ENCODE measurements at places on chromosomes 11 and 22.
A peak's percentile ranks its signal among the peaks of the same experiment; 100 is the strongest.

GRCh38 chr11:134514354-134514951 lies 102.4 kb upstream of the B3GAT1 start:
- no peak for DNase-seq

- no peak for DNase-seq
Observed at GRCh38 chr11:2451336-2451735, 6.5 kb downstream of the KCNQ1 start.

DNA sequence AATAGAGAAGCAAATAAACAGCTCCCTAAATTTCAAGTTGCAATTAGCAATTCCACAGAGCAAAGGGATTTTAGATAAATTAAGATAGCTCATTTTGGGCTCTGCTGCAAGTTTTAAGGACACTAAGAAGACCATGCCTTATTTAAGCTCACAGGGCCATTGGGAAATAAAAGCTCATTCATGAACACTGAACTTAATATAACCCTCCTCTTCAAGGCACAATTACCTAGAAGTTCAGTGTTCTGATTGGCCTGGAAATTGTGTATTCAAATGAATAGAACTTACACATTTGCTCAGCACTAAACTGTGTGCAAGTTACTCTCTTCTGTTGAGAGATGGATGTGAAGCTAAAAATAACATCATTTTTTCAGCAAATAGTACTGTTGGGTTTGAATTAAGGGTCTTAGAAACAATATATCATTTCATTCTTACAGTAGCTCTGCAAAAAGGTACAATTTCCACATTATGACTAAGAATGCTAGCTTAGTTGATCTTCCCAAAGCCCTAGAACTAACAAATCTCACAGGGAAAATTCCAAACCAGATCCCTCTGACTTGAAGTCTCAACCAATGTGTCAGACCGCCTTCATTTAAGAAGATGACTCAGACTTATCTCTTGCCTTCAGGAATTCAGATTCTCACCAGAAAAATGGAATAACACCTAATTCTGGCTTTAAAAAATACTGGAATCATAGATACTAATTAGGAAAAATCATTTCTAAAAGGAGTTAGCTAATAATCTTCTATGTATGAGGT lies 87.4 kb upstream of the LRRC55 start:
- DNase-seq: no peak

GRCh38 chr11:78603792-78604191 lies 29.1 kb upstream of the NARS2 start:
- no peak for DNase-seq

- DNase-seq: no peak
Observed at GRCh38 chr11:122778148-122778547, 60.2 kb upstream of the CRTAM start.

- no peak for DNase-seq
Observed at GRCh38 chr11:27696115-27696514, 4.1 kb downstream of the BDNF start.

DNA sequence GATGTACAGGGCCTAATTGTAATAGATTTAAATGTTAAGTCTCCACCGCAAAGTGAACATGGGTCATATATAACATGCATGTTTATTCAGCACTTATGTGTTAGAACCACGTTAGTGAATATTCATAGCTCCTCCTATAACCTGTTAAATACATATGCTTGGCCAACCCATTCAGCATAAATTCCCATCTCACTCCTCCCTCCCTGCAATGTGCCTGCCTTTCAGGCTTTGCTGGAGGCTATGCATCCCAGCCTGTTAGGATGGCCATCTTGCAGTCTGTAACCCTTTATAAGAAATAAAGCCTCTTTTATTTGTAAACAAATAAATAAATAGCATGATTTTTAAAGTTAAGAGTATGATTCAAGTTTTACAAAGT lies 1.7 kb upstream of the OOSP4A start:
- no peak for DNase-seq

GRCh38 chr22:48242461-48242864 lies 1480.0 kb downstream of the TBC1D22A start:
- no peak for DNase-seq

GRCh38 chr11:47509077-47509536 lies 43.8 kb downstream of the CELF1 start:
- DNase-seq: no peak

GRCh38 chr11:13861411-13861810 lies 101.1 kb upstream of the SPON1 start:
- DNase-seq: no peak

- DNase-seq: peak; percentile 77
Observed at GRCh38 chr22:25067851-25068421, 115.4 kb downstream of the KIAA1671 start.

DNA sequence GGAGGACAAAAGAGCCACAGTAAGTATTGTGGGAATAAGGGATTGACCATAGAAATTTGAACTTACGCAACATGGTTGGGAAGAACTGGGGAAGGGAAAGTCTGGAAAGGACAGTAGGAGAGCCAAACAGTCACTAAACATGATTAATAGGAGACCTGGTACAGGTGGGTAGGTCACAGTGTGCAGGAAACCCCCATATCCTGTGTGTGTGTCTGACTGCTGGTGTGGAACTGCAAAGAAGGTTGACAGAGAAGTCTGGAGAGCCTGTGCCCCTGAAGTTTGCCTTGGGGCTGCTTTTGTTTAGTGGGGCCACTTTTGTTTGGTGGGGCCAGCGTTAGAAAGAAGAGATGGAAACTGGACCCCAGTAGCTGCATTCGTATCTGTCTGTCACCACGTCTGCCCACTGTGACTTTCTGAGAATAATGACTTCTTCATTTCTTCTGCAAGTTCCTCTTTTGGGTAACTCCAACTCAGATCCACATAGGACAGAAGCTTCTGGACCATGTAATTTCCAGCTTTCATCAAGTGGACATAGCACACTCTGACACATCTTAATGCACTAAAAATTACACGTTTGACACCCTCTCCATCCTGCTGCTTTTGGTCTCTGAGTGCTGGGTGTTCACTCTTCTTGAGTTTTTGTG lies 126.8 kb upstream of the RAG2 start:
- DNase-seq: no peak

DNA sequence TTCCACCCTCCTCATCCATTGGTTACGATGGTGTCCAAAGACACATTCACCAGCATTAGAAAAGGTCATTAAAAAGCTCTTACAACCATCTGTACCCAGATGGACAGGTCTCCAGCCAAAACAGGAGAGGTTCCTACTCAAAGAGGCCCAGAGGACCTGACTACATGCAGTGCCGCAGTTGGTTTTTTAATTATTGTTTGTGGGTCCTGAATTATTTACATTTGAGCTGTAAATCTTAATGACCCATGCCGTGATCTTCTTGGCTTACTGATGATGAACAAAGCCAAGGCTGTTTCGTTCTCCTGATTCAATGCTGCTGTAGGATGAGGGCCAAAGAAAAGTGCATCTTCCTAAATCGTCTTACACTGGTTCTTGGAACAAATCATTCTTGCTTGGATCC lies 83.7 kb downstream of the CADM1 start:
- DNase-seq: no peak

DNA sequence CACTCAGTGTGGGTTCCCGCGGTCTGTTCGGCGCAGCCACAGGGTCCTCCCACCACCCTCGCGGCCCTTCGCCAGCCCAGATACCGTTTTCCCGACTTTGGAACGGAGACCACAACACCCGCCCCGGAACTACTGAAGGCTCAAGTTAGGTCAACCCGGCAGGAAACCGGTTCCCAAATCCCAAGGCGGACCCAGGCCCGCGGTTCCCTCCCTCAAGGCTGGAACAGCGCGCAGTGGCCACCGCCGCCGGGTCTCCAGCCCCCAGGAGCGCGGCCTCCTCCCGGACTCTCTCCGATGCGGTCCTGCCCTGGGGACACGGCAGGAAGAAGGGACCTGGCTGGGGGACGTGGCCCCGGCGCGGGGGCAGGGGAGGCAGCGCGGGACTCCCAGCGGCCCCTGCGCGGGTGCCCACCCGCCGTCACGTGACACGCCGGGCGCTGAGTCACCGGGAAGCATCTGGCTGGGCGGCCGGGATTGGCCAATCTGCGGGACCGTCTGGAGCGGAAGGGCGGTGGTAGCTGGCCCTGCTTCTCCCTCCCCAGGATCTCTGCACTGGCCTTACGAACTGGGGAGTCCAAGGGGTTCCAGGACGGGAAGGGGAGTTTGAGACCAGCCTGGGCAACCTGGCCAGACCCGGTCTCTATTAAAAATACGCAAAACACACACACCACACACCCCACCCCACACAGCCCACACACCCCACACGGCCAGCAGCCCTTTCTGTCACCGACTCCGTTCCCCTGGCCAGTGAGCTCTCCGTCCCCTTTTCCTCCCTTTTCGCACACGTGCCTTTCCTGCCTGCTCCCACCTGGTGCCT lies 21.5 kb upstream of the MALAT1 start:
- DNase-seq: peak; percentile 83

- no peak for DNase-seq
Observed at GRCh38 chr11:46009647-46010046, 87.2 kb downstream of the LARGE2 start.

DNA sequence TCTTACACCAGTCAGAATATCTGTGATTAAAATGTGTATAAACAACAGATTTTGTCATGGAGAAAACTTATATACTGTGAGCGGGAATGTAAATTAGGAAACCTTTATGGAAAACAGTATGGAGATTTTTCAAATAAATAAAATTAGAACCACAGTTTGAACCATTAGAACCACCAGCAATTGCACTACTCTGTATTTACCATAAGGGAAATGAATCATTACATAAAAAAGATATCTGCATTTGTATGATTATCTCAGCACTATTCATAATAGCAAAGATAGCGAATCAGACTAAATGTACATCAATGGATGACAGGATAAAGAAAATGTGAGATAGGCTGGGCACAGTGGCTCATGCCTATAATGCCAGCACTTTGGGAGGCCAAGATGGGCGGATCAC lies 7.4 kb upstream of the OR52N4 start:
- no peak for DNase-seq

GRCh38 chr11:31246451-31247165 lies 122.9 kb downstream of the DCDC1 start:
- no peak for DNase-seq

- no peak for DNase-seq
Observed at GRCh38 chr11:62393061-62393611, 25.7 kb upstream of the SCGB1A1 start.

GRCh38 chr11:100353083-100353482 lies 334.0 kb upstream of the ARHGAP42 start:
- no peak for DNase-seq

DNA sequence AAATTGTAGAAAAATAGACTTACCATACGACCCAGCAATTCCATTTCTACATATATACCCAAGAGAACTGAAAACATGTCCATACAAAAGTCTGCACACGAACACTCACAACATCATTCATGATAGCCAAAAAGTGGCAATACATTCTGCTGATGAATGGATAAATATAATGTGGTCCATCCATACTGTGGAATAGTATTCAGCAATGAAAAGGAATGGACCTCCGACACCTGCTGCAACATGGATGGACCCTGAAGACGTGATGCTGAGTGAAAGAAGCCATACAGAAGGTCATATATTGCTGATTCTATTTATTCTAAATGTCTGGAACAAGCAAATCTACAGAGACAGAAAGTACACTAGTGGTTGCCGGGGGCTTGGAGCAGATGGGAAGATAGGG lies 19.2 kb downstream of the CPT1A start:
- DNase-seq: no peak

DNA sequence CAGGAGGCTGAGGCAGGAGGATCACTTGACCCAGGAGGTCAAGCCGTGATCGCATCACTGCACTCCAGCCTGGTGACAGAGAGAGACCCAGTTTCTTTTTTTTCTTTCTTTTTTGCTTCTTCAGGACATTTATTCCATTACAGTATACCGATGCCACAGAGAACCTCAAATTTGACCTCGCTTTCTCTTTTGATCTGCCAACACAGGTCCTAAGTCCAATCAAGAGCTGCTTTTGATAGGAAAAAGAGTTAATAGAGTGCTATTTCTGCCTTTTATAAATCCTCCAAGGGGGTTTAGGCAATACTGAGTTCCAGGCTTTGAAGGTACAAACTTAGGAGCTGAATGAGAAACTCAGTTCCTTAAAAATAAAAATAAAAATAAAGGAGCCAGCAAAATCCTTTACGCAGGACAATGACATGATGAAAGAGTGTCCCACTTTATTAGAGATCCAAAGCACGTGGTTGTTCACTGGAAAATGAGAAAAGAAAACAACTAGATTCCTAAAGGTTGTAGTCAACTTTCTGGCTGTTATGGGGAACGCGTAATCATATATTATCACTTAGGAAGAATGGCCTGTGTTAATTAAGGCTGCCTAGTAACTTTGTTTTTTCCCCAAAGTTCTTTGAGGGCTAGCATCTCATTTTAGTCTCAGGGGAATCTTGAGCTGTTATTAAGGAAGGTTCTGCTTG lies 27.2 kb downstream of the FADD start:
- DNase-seq: no peak

- no peak for DNase-seq
Observed at GRCh38 chr11:6703247-6704063, 20.3 kb upstream of the MRPL17 start.

GRCh38 chr11:132330515-132330914 lies 960.1 kb downstream of the NTM start:
- DNase-seq: no peak

- peak; percentile 80 for DNase-seq
Observed at GRCh38 chr22:41780746-41781505, 19.6 kb upstream of the CCDC134 start.

- no peak for DNase-seq
Observed at GRCh38 chr11:74717221-74717969, 13.8 kb downstream of the CHRDL2 start.

DNA sequence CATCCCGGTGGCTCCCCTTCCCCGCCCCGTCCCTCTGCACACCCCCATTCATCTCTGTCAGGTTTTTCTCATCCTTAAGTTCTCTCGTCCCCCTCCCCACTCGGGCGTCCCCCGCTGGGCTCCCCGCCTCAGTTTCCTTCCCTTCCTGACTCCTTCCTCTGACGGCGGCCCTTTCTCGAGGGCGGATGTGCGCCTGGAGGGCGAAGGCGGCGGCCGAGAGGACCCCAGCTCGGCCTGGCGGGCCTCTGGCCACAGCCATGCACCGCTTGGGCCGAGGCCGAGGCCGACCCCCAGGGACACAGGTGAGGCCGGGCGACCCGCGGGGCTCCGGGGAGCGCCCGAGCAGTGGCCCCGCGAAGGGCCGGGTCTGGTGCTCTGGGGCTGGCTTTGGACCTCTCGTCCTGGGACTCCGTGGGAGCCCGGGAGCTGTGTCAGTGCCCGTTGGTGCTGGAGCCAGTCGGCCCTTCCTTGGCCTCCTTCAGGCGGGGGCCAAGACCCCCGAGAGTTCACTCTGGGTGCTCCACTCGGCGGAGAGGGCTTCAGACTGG lies 2.9 kb downstream of the PHLDB1 start:
- no peak for DNase-seq

DNA sequence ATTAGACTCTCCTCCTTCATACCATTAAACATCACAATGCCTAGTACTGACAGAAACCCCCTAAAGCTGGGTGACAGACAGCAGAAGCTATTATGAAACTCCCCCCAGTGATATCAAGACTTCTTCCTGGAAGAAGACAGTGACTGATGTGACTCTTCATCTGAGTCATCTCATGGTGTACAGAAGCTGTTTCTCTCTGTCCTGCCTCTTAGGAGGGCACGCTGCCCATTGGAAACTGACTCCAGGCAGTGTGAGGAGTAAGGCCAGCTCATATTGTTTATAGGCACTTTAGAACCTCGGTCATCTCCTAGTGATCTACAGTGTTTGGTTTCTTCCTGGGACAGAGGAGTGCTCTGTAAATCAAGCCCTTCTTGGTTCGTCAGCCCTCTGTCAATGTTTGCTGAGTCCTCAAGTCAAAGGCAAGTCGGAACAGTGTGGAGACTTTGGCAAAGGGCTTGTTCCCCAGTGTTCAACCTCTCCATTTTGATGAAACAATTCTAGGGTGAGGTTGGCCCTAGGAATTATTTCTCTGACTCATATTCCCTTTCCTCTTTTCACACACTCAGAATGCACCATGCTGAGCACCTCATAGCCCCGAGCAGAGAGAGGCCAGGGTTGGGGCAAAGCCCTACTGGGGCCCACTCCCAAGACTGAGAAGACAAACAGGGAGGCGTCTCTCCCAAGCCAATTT lies 172.5 kb upstream of the TMEM45B start:
- no peak for DNase-seq
